ENCODE measurements at places on chromosomes 12 and 14.

- DNase-seq, result no peak
These were observed 37.7 kb upstream of the NR1H4 start for GRCh38 chr12:100435957-100436356.

DNA sequence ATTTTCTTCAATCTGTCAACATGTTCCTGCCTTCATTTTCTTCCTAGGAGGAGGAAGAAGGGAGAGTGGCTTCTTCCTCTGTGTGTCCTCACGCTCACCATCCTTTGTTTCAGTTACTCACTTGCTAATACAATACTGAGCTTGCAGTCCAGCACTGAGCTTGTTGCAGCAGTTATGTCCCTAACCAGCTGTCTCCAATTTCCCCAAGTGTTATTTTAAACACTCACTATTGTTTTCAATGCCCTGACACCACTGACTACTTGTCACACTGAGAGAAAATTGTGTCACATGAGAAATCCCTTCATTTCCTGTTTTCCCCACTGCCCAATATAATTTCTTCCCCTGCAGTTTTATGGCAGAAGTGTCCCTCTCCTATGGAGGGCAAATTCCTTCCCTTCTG, 53.4 kb downstream of the HSD17B6 start:
- no peak for DNase-seq

GRCh38 chr12:81314903-81315531, 237.1 kb downstream of the ACSS3 start:
- DNase-seq, result no peak

DNA sequence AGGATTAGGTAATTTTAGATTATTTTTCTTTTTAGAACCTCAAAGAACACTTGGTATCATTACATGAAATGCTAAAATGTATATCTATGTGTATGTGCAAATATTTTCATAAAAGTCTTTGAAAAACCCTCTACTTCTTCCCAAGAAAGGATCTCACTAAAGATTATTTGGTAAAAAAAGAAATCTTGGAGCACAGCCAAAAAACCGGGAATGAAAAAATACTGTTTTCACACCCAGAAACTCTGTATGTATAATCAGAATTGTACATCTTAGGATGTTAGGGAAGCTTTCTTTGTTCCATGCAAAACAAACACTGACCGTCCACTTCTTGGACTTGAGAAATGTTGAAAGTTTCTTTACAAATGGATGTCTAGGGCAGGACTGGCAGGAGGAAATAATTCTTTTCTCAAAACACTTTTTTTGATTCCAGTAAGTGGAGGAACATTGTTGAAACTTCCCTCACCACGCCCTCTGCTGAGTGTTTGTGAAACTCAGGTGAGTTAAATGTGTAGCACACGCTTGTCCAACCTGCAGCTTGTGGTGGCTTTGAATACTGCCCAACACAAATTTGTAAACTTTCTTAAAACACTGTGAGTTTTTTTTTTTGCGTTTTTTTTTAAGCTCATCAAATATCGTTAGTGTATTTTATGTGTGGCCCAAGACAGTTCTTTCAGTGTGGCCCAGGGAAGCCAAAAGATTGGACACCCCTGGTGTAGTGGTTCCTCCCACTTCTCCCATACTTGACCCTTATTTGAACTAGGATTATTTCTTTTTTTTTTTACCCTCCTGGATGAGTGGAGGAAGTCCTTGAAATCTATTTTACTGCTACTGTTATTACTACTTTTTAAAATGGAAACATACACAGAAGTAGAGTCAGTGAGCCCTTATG, 26.6 kb downstream of the FBXO34 start:
- no peak for DNase-seq

- no peak for DNase-seq
These were observed 152.2 kb downstream of the PDE3A start for GRCh38 chr12:20520532-20520931.

- no peak for DNase-seq
These were observed 72.0 kb downstream of the PPP2R5E start for GRCh38 chr14:63470962-63471793.

DNA sequence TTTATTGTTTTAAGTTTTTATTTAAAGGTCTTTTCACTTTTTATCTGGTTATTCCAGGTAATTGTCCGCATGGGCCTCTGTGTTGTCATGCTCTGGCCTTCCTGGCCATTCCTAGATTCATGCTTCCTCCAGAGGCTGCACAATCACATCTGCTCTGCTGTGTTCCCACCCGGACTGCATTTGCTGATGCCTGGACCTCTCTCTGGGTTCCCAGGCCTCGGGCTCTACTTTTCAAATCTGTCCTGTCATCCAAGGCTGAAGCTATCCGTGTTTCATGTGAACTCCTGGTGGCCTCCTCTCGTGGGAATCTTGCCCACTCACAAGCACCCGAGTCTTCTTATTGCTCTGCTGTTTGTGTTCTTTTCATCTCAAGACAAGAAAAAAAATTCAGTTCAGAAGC, 16.1 kb upstream of the VDR start:
- no peak for DNase-seq

DNA sequence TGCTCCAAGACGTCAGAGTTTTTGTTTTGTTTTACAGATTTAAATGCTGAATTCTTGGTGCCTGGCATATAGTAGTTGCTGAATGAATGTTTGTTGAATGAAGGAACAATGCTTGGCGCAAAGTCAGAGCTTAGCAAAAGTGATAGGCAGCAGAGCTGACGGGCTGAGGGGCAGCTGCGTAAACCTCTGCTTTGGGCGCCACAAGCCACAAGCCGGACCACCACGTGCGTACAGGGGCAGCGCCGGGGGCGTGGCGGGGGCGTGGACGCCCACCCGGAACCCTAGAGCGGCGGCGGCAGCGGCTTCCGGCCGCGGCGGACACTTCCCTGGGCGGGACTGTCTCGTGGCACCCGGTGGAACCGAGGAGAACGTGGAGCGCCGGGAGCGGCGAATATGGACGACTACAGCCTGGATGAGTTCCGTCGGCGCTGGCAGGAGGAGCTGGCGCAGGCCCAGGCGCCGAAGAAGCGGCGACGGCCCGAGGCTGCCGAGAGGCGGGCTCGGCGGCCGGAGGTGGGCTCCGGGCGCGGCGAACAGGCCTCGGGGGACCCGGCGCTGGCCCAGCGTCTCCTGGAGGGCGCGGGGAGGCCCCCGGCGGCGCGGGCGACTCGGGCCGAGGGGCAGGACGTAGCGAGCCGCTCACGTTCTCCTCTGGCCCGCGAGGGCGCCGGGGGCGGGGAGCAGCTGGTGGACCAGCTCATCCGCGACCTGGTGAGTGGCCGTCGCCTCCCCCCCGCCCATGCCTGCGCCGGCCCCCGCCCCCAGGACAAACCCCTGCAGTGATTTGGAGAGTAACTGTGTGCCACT, at the start of gene FBXW8:
Gene FBXW8 (plus strand): TSS at position 306 of the 807 bp plus-strand sequence. CDS start 88 bp downstream, at position 394.
- DNase-seq, result peak; percentile 32

- DNase-seq, result no peak
These were observed 1.9 kb upstream of the PIWIL1 start for GRCh38 chr12:130335517-130336392.

DNA sequence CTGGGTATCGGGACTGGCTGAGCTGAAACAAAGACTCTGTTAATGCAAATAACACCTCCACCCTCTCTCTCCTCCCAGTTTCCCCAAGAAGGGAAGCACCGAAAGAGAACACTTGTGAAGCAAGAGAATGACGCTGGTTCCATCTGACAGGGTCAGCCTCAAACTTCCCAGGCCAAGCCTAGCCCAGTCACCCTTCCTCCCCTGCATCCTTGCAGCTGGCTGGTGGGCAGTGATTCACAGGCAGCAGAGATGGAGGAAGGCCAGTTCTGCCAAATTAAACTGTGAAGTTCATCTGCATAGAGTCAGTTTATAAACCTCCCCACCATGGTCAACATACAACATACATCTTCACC, 2.8 kb downstream of the LRRC74A start:
- DNase-seq, result no peak

DNA sequence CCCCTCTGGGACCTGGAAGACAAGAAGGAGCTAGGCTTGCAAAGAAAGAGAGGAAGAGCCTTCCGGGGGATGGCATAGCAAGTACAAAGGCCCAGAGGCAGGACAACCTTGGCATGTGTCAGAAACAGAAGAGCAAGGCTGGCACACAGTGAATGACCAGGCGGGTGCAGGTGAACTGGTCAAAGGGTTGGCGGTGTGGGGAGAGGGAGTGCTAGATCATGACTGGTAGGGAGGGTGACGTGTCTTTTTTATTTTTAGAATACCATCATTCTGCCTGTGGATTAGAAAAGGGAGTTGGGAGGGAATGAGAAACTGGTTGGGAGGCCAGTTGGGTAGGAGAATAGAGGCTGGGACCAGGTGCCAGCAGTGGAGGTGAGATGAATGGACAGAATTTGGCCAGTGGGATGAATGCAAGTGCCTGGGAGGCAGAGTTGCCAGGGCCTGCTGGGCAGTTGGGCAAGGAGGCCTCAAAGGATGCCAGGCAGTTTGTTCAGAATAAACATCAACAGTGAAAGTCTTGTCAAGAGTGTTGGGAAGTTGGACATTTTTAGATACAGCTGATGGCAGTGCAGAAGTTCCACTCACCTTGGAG, 168.3 kb downstream of the CACNA1C start:
- no peak for DNase-seq

DNA sequence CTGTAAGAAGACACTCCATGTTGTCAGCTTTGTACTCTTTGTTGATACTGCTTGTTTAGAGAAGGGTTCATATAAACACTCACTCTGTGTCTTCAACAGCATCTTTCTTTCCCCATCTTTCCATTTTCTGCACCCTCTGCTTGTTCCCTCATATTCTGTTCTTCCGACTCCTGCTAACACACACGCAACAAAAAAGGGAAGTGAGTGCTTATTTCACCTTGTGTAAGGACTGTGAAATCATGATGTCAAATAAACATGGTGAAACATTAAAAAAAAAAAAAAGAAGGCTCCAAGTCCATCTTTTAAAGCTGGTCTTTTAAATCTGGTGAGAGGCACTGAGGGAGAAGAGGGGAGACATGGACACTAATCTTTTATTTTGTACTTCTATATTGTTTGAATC, 145.4 kb downstream of the RPAP3 start:
- DNase-seq, result no peak

GRCh38 chr12:32947206-32948067, 50.9 kb upstream of the PKP2 start:
- DNase-seq, result no peak

- DNase-seq, result no peak
These were observed 573.8 kb upstream of the TBX3 start for GRCh38 chr12:115257791-115258190.

GRCh38 chr14:99937475-99938244, 127.6 kb upstream of the EVL start:
- no peak for DNase-seq

DNA sequence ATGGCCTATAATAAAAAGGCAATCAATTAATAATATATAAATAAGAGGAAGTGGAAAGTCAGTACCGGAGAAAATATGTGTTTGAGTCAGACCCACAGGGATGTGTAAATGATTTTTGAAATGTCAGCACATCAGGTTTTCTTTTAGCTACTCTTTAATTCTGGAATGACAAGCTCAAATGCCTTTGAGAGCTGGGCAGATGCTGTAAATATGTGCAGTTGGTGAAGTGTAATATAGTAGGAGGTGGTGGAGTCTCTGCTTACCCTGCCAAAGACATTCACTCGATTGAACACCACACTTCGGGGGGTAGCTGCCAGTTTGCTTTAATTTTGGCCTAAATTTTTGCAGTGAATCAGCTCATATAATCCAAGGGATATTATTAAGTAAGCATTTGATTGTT, 93.0 kb downstream of the PLEKHA5 start:
- no peak for DNase-seq

DNA sequence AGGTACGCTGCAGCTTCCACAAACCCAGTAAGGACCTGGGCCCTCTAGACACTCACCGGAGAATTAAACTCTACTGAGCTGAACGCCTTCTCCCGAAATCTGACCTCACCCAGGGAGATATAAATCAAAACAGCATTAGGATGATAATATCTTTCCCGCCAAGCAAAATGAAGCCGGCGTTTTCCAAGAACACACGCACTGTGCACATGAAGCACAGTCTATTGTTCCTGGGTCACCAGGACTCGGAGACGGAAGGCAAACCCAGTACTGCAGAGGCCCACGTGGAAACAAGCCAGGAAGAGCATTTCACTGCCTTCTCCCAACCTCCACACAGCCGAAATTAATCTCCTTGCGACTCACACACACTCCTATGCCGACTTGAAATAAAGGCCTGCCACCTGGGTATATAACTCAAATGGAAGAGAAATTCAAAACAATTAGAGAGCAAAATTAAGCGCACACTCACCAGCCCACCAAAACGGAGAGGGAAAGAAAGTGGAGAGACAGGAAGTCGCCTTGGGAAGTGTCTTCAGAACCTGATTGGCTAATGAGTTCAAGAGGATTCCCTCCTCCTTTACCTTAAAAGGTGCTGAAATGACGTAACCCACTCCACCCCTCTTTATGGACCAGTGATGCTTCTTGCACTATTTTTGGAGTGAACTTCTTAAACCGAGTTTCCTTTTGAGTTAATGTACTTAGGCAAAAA, at the start of gene CCNB1IP1:
Gene CCNB1IP1 (minus strand): TSS at position 492 of the 706 bp plus-strand sequence. CDS start 16,756 bp downstream, outside the sequence.
- peak; percentile 18 for DNase-seq

DNA sequence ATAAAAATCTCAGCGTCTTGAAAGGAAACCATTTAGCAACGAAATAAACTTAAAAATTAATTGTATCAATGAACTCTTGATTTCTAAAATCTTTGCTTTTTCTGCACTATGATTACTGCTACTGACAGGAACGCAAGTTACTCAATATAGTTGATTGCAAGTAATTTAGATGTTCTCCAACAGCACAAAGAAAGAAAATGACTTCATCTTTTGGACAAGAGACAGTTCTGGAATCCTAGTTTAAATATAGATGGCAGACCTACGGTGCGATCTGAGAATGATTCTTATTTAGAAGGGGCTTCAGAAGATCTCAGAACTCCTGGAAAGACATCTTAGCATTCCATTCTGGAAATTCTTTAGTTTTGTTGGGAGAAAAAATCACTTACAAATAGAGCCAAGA, 1.4 kb upstream of the SUDS3 start:
- DNase-seq, result no peak

GRCh38 chr12:65189028-65189718, 19.8 kb downstream of the LEMD3 start:
- no peak for DNase-seq

DNA sequence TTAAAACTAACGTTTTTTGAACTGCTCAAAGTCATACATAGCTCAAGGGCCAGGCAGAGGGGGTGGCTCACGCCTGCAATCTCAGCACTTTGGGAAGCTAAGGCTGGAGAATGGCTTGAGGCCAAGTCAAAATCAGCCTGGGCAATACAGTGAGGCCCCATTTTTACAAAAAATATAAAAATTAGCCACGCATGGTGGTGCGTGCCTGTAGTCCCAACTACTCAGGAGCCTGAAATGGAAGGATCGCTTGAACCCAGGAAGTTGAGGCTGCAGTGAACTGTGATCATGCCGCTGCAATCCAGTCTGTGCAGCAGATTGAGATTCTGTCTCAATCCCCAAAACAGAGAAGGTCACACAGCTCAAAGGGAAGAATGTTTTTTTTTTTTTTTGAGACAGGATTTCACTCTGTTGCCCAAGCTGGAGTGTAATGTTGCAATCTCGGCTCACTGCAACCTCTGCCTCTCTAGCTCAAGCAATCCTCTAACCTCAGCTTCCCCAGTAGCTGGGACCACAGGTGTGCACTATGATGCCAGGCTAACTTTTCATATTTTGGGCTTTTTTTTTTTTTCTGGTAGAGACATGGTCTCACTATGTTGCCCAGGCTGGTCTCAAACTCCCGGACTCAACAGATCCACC, 2.9 kb downstream of the RBM23 start:
- no peak for DNase-seq

GRCh38 chr12:95978351-95978750, 17.8 kb downstream of the HAL start:
- DNase-seq, result no peak
